ENCODE measurements at places on chromosomes 16 and 17.
A peak's percentile ranks its signal among the peaks of the same experiment; 100 is the strongest.

DNA sequence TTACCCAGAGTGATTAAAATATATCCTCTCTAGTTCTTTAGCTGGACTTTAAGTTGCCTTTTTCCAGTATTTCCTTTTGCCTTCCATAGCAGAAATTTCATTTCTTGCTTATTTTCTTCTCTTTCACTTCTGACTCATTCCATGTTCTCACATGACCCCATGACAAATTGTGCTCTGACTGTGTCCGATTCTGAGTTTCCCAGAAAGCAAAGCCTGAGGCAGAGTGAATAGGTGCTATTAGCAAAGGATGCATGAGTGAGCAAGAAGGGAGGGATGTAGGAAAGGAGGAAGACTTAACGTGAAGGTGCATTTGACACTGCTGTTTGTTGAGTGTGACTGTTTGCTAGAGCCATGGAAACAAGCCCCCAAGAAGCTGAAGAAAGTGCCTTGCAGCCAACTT, 82.6 kb upstream of the CNTNAP4 start:
- DNase-seq, result no peak

DNA sequence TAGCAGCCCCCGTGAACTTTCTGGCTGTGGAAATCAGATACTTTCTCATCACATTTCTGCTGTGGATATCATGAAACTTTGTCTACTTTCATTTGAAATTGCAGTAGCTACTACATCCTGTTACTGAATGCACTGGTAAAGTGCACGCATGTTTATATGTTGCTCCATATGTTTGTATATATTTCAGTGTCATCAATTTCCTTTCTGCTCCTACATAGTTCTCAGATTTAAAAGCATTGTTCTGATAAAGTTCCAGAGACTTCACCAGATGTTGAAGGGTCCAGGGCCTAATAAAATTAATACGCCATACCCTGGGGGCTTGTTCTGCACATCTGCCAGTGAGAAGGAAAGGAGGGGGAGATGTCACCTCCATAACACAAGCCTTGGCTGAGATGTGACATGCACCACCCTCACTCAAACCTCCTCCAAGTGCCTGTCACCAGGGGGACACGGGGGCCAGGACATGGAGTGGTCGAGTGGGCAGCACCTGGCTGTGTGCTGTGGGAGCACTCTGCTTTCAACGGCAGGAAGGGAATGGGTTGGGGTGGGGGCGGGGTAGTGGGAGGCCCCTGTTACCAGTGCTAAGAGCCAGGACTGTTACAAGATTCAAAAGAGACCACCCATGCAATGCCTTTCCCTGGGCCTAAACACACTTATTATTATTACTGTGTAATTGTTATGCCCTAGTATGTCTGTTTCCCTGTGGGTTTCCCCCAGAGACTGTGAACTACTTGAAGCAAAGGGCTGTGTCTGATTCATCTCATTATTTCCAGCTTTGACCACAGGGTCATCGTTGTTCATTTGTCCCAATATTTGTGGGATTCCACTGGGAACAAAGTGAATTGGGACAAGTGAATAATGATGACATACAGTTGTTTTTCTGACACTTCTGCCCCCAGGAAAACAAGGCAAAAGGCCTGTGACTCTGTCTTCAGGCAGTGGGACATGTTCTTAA, 193.4 kb downstream of the FOXL1 start:
- no peak for DNase-seq

DNA sequence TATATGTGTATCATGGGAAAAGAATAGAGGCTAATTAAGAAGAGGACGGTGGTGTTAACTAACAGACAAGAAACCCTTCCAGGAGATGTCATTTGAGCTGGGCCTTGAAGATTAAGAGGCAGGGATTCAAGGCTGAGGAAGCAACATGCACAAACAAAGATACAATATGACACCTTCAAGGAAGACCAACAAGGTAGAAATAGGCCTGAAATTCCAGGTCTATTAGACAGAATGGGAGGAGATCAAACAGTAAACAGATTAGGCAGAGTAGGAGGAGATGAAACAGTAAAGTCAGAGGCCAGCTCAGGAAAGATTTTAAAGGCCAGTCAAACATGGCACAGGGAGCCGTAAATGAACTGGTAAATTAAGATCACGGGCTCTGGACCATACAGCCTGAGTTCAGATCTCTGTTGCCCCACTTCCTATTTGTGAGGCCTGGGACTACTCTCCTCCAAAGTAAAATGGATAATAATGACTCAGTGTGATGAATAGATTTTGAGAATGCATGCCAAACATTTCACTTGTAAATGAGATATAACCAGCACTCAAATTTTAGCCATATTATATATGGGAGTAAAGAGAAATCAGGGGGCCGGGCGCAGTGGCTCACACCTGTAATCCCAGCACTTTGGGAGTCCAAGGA, 38.9 kb downstream of the USP31 start:
- no peak for DNase-seq

DNA sequence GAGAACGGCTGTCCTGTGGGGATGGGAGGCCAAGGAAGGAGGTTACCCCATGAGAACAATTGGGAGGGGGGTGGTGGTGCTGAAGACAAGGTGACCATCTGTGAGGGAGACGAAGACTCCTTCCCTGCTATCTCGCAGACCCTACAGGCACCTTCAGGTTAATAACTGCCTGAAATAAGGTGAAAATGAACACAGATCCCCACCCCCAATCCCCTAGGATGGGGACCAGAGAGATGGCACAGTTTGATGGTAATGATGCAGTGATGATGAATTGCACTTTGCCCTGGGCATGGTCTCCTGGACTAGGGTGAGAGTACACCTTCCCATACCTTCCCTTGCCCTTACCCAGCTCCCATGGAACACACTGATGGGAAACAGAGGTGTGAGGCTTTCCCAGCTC, 1.4 kb upstream of the NAE1 start:
- no peak for DNase-seq

DNA sequence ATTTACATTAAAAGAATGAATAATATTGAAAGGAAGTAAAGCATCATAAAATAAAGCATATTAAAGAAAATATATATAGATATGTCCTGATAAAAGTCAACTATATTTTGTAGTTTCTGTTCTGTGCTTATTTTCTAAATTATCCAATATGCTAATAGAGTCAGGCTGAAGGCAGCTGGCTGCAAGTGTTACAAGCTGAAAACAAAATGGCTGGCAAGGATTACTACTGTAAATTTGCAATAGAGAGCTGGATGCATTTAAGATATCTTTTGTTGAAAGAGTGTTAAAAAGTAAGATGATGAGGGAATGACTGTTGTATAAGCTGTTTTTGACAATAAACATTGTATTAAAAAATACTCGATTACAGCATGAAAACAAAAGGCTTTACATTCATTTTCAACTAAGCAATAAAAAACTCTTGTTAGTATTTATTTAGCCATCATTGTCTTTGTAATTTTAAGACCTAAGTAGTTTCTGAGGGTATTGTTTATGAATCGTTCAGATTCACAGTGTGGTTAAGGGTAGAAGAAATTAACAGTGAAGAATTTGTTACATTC, 76.3 kb downstream of the TANC2 start:
- DNase-seq, result no peak

GRCh38 chr17:82242977-82243647, 14.3 kb downstream of the SLC16A3 start:
- no peak for DNase-seq

- DNase-seq, result no peak
These were observed 10.9 kb upstream of the TAC4 start for GRCh38 chr17:49858796-49859195.

DNA sequence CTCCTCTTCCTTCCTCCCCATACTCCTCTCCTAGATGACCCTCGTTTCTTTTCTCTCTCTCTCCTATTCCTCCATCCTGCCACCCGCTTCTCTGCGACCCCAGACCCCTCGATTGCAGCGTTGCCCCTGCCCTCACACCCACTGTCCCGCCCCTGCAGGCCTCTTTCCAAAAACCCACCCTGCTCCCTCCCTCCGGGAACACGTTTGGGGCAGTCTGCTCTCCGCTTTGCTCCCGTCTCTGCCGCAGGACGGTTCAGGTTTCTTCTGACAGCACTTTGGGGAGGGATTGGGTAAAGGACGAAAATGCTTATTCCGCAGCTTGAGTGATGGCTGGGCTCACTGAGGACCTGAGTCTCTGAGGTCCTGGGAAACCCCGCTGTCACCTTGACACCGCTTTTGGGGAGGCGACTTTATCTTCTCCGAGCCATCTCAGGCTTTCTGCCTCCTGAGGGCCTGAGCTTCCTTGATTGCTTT, 690 bp downstream of the NDE1 start:
- peak; percentile 67 for DNase-seq

DNA sequence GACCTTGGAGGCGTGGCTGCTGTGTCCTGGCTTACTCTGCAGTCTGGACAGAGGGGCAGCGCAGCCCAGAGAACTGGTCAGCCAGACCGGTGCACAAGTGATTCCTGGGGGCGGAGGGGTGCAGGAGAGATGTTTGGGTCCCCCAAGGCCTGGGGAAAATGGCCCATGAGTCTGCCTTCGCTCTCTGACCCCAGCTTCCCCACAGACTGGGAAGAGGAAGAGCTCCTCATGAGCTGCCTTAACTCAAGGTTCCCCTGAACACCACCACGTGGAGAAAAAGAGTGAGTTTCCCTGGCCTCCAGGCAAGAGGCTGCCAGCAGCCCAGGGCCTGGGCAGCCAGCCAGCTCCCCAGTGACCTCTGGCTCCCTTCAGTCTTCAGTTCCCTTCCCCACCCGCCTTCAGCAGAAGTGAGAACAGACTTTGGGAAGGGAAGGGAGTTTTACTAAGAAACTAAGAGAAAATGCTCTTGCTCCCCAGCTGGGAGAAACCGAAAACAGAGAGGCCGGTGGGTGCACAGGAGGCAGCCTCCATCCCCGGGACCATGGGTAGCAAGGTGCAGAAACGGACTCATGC, 2.0 kb upstream of the C17orf99 start:
- peak; percentile 92 for DNase-seq

DNA sequence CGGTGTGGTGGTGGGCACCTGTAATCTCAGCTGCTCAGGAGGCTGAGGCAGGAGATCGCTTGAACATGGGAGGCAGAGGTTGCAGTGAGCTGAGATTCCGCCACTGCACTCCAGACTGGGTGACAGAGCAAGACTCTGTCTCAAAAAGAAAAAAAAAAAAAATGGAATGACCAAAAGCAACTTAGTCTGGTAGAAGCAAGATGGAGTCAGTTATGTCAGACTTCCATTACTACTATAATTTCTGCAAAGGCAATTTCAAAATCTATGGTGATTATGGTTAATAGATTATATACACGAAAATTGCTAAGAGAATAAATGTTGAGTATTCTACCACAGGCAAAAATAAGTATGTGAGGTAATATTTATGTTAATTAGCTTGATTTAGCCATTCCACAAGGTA, 32.3 kb downstream of the NOL11 start:
- no peak for DNase-seq

GRCh38 chr17:66540131-66540781, 237.8 kb downstream of the PRKCA start:
- no peak for DNase-seq

DNA sequence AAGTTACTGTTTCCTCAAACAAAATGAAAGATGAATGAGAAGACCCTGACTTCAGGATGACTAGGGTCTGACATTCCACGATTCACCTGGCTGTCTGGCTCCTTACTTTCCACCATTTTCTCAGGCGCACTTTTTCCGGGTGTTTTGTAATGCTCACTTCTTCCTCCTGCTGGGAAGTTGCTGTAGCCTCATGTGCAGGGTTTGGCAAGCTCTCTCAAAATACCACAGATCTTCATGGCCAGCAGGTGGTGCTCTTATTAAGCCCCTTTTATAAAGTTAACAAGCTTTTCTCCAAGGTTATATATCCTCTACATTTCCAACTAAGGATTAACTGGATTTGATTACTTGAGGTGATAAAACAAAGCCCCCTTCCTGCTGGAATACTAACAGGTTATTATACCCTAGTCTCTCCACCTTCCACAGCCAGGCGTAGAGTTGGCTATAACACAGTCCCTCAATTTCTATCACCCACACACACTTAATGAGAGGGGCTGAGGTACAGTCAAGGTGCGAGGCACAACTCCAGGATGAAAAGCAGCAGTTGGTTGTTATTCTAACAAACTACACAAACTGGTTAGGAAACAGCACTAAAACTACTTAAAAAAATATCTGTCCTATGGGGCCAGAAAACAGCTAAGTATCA, 45.4 kb downstream of the STH start:
- peak; percentile 90 for DNase-seq

DNA sequence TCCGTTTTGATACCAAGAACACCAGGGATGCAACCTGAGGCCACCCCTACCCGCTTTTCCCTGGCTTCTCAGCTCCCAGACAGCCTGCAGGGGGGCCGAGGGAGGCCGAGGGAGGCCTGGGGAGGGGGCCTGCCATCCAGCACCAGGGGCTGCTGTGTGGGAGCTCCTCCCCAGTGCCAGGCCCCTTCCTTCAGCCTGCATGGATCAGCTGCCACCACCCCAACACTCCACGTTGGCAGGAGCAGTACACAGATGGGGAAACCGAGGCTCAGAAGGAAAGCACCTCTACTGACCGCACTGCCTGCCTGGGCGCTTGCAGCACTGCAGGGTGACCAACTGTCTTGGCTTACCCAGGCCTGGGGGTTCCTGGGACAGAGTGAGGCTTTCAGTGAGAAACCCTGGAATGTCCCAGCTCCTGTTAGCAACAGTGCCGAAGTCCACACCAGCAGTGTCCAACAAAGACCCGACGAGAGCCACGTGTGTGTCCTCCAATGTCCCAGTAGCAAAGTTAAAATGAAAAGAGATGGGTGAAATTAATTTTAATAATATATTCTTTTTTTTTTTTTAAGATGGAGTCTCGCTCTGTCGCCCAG, 5.3 kb upstream of the OSGIN1 start:
- no peak for DNase-seq

DNA sequence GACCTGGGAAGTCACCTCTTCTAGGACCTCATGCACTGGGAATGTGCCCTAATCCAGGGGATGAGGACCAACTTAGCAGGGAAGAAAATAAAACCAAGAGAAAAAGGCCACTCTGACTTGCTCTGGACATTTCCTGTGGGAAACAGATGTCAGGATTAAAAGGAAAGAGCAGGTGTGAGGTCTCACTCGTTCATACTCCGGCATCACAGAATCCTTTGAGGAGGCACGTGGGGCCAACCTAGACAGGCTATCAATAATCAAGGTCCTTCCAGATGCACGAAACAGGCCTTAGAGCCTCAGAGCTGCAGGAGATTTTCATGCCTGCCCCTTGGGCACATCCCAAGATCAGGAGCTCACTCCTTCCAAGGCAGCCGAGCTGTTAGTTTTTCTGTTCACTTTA, 321.5 kb upstream of the CCL2 start:
- no peak for DNase-seq

DNA sequence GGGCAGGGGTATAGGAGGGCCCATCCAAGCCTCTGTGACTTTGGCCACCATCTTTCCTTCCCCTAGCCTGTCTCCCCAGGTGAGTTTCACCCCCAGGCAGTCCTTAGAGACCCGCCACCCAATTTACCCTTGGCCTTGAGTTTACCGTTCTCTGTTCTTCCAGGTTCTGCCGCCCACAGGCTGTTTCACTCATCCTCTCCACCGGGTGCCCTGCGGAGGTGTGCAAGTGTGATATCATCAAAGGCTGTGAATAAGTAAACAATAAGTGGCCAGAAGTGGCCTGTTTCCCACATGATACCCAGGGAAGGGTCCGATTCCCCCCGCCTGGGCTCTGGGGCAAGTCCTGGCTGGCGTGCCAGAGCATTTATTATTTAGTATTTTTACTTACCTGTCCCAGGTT, 15.1 kb upstream of the TLCD3B start:
- DNase-seq, result no peak
